GM23248 (cell line): ENCODE measurements at places on chromosomes 6 and 20. TPM values are rescaled to one million over a fixed set of nuclear protein-coding genes. Genes with fewer than 3 reads are reported as not detected.

The KHDC1L gene
- total RNA-seq: not detected in 2 replicates

- no peak for DNase-seq
- no peaks in the 10 kb centered on the region for H3K27me3 ChIP-seq
- no peak overlapping the region for H3K4me3 ChIP-seq
- peaks cover 5% of the 10 kb centered on the region for H3K4me1 ChIP-seq
These were observed 39.2 kb downstream of the SAMD3 start for GRCh38 chr6:130183271-130184222.

DNA sequence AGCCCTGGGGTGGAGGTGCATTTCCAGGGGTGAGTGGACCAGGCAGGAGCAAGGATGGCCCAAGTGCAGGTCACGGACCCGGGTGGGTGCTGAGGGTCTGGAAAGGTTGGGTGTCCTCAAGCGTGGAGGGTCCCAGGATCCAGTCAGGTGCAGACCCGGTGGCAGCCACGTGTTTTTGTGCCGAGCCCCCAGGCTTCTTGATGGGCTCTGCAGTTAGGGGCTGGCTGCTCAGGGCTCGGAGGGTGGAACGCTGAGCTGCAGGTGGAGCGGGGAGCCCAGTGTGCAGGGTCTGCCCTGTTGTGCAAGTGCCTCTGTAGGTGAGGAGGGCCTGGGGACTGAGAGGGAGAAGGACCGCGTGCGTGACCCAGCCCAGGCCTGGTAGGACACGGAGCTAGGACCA, 70.9 kb upstream of the HLA-E start:
- H3K27me3 ChIP-seq: peaks cover 32% of the 10 kb centered on the region
- H3K4me1 ChIP-seq: no peaks in the 10 kb centered on the region
- H3K4me3 ChIP-seq: no peak overlapping the region
- DNase-seq: no peak
- no peak overlapping the region for H3K27ac ChIP-seq
- no peaks in the 10 kb centered on the region for H3K36me3 ChIP-seq

The OPRM1 gene
- total RNA-seq: not detected in 2 replicates
